A549 treated with RU486 at 1 μM for 4 hours (cell line): ENCODE measurements at places on chromosomes 7 and 10. TPM values are rescaled to one million over a fixed set of nuclear protein-coding genes. Genes with fewer than 3 reads are reported as not detected.

The TMEM196 gene
- total RNA-seq, result not detected in 5 replicates

The JCAD gene
- total RNA-seq, result 7.7 to 8.7 TPM (median 7.7 TPM) in 5 replicates

The GHRHR gene
- 0.29 TPM in 1 of 5 replicates, not detected in the others for total RNA-seq

The ERVW-1 gene
- not detected in 5 replicates for total RNA-seq

The TPK1 gene
- 1.4 to 3.2 TPM (median 2.1 TPM) in 5 replicates for total RNA-seq

The LLCFC1 gene
- not detected in 5 replicates for total RNA-seq

The KLF6 gene
- total RNA-seq, result 58.2 to 90.8 TPM (median 77.9 TPM) in 5 replicates

The PDCD4 gene
- total RNA-seq, result 31.5 to 35.4 TPM (median 33.2 TPM) in 5 replicates

The HOXA10 gene
- 6.4 to 8.3 TPM (median 7.5 TPM) in 5 replicates for total RNA-seq

The GOT1 gene
- total RNA-seq, result 31.4 to 44.0 TPM (median 36.2 TPM) in 5 replicates

The BMPR1A gene
- total RNA-seq, result 15.1 to 26.7 TPM (median 23.2 TPM) in 5 replicates

The PDZD7 gene
- 0.61 to 1.1 TPM (median 0.63 TPM) in 5 replicates for total RNA-seq

The CPA1 gene
- total RNA-seq, result not detected in 5 replicates

The POLR2J gene
- 105 to 118 TPM (median 109 TPM) in 5 replicates for total RNA-seq

The EN2 gene
- 0.62 to 1.0 TPM (median 0.94 TPM) in 5 replicates for total RNA-seq

The ANKRD61 gene
- total RNA-seq, result 0.50 to 0.69 TPM (median 0.54 TPM) in 5 replicates

The SCART1 gene
- total RNA-seq, result 0.06 to 0.27 TPM (median 0.22 TPM) in 5 replicates

The UTF1 gene
- 0.08 to 0.16 TPM (median 0.16 TPM) in 3 of 5 replicates, not detected in the others for total RNA-seq

The ZNF425 gene
- 1.1 to 2.4 TPM (median 1.4 TPM) in 5 replicates for total RNA-seq

The CALY gene
- 0.54 to 1.3 TPM (median 0.72 TPM) in 5 replicates for total RNA-seq

The OIT3 gene
- total RNA-seq, result 0.06 to 0.08 TPM in 2 of 5 replicates, not detected in the others

The ZNF727 gene
- not detected in 5 replicates for total RNA-seq

The LIPK gene
- total RNA-seq, result not detected in 5 replicates

The MUC12 gene
- 11.2 to 21.5 TPM (median 18.6 TPM) in 5 replicates for total RNA-seq

The RARRES2 gene
- not detected in 5 replicates for total RNA-seq

The SPDYE9 gene
- not detected in 5 replicates for total RNA-seq

The C7orf57 gene
- total RNA-seq, result 0.17 to 0.32 TPM (median 0.21 TPM) in 4 of 5 replicates, not detected in the other

The PTPN20 gene
- total RNA-seq, result 3.1 to 4.3 TPM (median 3.6 TPM) in 5 replicates

The SLC13A1 gene
- not detected in 5 replicates for total RNA-seq

The TRIL gene
- total RNA-seq, result not detected in 5 replicates

The TMEM270 gene
- total RNA-seq, result 0.20 to 0.54 TPM in 2 of 5 replicates, not detected in the others

The STAG3 gene
- total RNA-seq, result 0.10 to 0.50 TPM (median 0.20 TPM) in 4 of 5 replicates, not detected in the other

The FGF8 gene
- 0.22 TPM in 1 of 5 replicates, not detected in the others for total RNA-seq

The AQP1 gene
- 0.32 to 0.58 TPM (median 0.37 TPM) in 5 replicates for total RNA-seq

The ABCB4 gene
- total RNA-seq, result not detected in 5 replicates

The PGAM2 gene
- total RNA-seq, result not detected in 5 replicates

The AGBL3 gene
- total RNA-seq, result 0.66 to 1.5 TPM (median 1.1 TPM) in 5 replicates

The CUX1 gene
- total RNA-seq, result 39.8 to 48.8 TPM (median 44.6 TPM) in 5 replicates

The LMOD2 gene
- total RNA-seq, result not detected in 5 replicates

The CCDC126 gene
- 2.6 to 3.6 TPM (median 3.0 TPM) in 5 replicates for total RNA-seq

The ADRA2A gene
- total RNA-seq, result 0.05 to 0.07 TPM (median 0.06 TPM) in 4 of 5 replicates, not detected in the other
